ENCODE measurements at places on chromosomes 1 and 21.

DNA sequence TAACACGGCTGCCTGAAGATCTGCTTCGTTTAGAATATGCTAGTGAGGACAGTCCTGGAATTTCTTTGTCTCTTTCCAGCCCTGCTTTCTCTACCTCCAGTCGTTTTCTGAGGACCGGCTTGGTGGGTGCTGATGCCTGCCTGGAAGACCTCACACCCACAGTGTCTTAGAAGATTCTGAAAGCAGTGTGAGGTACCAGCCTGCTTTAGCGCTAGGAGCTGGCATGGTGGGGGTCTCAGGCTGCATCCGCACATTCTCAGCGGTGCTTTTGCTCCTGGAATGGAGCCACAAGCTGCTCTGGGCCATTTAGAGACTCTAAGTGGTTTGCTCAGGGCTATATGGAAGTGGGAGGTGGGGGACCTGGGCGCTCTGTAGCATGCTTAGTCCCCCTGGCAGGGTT, 61.4 kb downstream of the CD247 start:
- DNase-seq = no peak

DNA sequence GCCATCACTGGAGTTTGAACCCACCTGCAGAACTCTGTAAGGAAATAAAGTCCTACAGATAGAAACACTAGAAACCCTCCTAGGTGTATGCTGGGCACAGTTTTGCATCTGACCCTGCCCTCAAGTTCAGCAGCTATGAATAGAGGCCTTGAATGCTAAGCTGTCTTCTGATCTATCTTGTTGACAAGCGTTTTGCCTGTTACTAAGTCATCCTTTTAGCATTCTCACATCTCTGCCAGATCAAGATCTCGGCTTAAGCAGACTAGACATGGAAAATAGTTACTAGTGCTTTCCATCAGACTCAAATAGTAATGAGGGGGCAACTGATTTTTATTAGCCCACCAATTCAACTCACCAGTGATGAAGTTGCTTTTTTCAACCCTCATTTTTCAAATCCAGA, 10.5 kb downstream of the TBX15 start:
- no peak for DNase-seq

GRCh38 chr1:153438599-153438998, 21.9 kb downstream of the S100A7 start:
- DNase-seq = no peak

GRCh38 chr1:92993581-92993980, 32.3 kb upstream of the DIPK1A start:
- DNase-seq = no peak

DNA sequence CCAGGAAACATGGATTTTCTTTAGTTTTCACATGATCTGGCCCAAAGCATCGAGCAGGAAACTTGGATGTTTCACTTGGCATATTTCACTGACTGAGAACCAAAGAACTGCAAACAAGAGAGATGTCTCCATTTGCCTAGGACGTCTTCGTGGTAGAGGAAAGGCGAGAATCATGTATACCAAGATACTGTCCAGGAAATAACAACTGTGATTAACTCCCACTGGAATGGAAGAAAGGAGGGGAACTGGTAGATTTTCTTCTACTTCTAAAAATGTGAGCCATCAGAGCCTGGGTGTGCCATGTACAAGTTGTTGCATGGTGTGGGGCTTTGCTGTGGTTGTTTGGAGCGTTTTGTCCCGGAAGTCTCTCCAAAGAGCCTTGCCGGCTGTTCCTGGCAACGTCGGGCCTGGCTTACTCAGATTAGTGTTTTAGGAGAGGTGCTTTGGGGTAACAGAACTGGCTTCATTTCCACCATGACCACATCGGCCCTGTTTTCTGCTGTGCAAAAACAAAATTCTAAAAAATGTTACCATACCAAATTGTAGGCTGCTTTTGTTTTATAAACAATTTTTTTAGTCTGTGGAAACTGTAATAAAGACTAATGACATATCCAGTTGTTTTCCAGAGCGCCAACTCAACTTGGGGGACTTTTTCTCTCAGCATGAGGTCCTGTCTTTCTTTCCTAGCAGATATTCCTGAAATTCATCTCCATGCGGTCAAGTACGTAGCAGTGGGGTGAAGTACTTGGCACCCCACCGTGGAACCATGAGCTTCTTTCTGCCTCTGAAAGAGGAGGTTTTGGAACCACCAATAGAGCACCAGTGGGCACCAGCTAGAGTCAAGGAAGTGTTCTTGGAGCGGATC, 118.3 kb downstream of the TM2D1 start:
- peak; percentile 24 for DNase-seq

DNA sequence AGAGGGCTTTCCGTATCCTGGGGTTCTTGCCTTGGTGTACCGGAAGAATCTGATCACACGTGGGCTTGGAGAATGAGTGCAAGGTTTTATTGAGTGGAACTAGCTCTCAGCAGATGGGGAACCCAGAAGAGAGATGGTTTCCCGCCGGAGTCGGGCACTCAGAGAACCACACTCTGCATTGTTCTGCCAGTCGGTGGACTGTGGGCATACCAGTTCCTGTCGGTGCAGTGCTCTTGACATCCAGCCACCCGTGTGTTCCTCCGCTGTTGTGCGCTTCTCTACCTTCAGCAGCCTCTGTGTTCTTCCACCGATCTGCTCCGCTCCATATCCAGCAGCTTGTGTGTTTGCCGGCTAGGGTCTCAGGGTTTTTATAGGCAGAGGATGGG, 10.8 kb upstream of the PPIE start:
- no peak for DNase-seq

DNA sequence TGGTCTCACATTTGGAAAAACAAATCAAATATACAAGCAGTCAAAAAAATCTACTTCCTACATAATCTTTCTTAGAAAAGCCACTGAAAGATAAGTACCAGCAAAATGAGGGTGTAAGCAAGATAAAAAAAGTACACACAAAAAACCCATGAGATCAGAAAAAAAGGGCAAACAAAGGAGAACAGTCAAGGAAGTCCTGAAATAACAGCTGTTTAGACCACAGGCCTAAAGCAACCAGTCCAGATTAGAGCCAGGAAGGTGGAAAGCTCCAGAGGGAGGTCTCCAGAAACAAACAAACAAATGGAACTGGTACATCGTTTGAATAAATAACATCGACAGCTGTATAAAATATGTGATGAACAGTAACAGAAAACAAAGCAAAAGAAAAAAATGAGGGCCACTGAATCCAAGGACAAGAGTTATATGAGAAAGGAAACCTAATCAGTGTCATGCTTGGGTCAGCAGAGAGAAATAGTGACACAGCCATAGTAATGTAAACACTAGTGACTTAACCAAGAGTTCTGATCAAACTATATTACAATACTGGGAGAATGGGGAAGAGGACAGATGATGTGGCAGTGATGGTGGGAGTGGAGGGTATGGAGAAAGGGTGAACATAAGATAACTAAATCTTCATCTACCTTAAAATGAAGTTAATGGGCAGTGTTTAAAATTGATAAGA, 67.5 kb downstream of the NVL start:
- no peak for DNase-seq

DNA sequence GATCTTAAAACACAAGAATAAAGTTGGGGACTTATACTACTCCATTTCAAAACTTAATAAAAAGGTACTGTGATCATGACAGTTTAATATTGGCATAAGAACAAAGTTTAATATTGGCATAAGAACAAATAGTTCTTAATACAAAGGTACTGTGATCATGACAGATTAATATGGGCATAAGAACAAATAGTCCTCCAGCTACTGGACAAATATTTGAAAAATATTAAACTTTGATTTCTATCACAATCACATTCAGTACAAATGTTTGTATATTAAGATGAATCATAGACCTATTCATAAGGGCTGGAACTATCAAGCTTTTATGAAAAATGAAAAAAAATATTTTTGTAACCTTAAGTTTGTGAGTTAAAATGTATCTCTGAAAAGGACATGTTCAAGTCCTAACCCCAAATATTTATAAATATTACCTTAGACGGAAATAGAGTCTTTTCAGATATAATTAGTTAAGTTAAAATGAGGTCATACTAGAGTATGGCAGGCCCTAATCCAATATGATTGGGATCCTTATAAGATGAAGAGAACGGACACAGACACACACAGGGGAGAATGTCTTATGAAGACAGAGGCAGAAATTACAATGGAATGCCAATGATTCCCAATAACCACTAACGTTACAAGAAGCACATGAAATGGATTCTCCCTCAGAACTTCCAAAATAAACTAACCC, 79.1 kb upstream of the RGS1 start:
- no peak for DNase-seq

DNA sequence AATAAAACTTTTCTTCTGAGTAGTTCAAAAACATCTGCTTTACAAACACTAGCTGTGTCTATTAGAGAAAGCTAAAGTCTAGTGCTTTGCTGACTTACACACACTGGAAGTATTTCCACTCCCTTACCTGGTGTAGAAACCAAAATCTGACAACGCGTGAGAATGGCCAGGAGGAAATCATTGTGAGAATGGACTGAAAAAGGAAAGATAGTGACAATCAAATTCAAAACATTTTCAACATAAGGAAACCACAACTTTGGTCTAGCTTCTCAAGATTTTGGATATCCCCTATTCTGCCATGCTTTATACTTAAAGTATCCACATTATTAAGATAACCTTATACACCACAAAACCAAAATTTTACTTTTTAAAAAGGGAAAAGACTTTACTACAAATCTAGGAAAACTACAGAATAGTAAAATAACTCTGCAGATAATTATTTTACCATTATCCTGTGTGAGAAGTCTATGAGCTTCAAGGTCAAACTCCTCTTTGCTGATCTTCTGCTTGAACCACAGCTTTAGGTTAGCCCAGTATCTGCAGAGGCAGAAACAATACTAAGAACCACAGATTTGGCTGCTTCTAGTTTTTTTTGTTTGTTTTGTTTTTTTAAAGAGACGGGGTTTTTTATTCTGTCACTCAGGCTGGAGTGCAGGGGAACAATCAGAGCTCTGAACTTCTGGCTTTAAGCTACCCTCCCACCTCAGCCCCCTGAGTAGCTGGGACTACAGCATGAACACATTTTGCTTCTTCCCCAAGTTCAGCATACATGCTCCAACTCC, 6.6 kb downstream of the TADA1 start:
- DNase-seq = no peak

DNA sequence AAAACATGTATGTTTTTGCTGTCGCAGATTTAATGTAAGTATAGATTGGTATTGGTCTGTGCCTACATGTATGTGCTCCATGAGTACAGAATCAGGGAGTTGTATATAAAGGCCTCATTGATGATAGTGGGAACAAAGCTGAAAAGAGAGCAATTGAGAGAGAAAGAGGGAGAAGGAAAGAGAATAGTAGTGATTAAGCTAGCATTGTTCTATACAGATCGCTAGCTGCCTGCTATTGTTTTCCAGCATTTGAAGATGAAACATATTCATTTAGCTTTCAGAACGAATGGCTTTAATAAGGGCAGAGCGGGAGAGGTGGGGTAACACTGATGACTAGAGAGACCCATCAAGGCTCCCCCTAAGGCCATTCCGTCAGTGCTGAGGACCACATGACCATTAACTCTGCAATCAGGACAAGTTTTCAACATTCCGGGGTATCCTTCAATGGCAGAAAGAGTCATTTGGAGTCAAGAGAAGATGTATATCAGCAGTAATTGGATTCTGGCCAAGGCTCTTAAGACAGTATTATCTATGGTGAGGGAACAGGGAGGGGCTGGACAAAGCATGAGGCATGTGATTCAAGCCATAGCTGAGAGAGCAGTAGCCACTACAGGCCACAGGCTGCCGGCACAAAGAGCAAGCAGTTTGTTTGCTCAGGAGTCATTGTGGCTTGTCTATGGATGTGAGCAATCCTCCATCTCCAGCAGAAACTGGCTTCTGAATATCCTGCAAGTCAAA, 176.5 kb downstream of the PBX1 start:
- no peak for DNase-seq

- DNase-seq = no peak
These were observed 67.7 kb upstream of the WNT4 start for GRCh38 chr1:22210636-22211035.

DNA sequence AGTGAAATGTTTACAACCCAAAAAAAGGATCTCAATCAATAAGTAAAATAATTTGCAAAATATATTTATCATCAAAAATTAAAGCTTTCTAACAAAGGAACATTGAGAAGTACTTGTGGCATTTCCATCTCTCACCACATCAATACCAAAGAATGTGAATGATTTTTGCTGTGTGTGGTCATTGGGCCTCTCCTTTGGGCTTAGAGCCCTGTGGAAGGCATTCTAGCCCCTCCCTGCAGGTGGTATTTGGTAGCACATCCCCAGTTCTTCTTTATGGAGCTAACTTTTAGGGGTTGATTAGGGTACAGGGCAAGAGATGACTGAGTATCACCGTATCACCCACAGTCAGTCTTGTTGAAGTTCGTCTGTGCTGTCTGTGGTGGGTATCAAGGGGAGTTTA, 294.1 kb upstream of the SGIP1 start:
- DNase-seq = no peak

DNA sequence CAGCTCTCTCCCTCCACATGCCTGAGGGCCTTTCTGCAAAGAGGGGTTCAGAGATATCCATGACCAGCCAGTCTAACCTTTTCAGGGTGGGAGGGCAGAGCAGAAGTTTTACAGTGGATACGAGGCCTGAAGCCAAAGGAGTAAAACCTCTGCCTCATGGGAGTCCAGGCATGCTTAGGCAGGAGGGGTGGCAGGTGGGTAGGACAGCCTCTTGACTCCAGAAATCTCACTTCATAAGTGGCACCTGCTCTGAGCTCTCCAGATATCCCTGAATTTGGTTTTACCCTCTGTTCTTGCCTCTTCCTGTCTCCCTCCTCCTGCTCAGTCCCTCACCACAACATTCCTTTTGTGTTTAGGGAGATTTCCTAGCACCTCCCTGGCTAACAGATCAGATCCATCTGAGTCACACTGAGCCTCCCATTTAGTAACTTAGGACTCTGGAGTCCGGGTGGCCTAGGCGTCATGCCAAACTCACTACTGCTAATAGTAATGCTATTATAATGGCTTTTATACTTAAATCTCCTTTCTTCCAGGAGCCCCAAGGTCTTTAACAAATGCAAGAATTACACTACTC, 201.0 kb downstream of the HS2ST1 start:
- DNase-seq = peak; percentile 97

DNA sequence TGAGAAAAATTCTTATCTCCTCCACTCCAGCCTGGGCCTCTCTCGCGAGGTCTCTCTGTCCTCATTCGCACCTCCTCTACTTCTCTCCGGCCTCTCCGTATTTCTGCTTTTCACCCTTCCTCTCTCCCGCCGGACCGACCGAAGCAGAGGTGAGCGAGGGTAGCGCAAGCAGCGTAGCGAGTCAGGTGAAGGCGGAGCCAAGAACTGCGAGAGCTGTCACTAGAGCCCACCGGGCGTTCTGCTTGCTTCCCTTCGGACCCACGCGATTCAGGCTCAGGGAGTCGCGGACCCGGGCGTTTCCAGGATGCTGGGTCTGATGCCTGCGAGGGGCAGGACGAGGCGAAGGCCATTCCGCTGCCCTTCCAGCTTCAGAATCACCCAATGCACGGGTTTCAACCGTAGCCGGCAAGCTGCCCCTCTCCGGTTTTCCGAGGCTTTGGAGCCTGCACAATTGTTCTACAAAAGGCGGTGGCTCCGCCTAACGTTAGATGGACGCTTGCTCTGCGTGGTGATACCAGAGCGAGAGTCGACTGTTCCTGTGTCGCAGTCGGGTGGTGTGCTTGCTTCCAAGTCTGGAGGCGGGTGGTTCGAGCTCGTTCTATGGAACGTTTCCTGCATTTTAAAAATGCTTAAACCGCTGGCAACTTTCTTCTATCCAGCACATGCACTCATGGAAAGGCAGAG, 310.2 kb downstream of the FAM72C start:
- DNase-seq = no peak

Measured in NCI-H226 (cell line).